ENCODE measurements at places on chromosomes 13 and 19. TPM values are rescaled to one million over a fixed set of nuclear protein-coding genes. Genes with fewer than 3 reads are reported as not detected.

Gene VMAC
- 3.2 TPM for total RNA-seq

- DNase-seq: no peak
- H3K4me3 ChIP-seq: no peak overlapping the region
These were observed 243.9 kb upstream of the SPRY2 start for GRCh38 chr13:80584785-80585184.

DNA sequence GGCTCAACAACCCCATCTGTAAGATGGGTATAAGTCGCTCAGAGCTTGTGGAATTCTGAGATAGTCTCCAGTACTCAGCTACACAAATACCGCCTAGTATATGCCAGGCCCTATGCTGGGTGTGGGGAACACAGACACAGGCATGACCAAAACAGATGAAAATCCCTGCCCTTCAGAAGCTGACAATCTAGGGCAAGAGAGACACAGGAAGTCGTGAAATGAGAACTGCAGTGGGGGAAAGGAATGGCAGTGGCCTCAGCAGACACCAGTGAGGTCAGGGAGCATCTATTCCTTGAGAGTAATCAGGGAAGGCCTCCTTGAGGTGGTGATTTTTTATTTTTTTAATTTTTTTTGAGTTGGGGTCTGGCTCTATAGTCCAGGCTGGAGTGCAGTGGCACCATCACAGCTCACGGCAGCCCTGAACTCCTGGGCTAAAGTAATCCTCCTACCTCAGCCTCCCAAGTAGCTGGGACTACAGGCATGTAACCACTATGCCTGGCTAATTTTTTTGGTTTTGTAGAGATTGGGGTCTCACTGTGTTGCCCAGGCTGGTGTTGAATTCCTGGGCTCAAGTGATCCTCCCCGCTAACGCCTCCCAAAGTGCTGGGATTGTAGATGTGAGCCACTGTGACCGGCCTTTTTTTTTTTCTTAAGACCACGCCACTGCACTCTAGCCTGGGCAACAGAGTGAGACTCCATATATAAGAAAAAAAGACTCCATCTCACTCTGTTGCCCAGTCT lies 3.2 kb downstream of the TMIGD2 start:
- H3K36me3 ChIP-seq: no peaks in the 10 kb centered on the region
- DNase-seq: no peak
- peak overlapping the region; percentile 74 for H3K27ac ChIP-seq
- peak overlapping the region; percentile 35 for H3K4me3 ChIP-seq

DNA sequence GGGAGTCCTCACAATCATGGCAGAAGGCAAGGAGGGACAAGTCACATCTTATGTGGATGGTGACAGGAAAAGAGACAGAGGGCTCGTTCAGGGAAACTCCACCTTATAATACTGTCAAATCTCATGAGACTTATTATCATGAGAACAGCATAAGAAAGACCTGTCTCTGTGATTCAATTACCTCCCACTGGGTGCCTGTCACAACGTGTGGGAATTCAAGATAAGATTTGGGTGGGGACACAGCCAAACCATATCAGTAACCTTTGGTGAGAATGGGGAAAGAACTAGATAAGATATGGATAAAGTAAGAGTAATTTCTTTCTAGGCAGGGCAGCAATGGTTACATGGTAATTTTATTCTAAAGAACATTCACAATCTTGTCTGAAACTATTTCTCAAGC lies 344.9 kb upstream of the KLF12 start:
- H3K4me1 ChIP-seq: no peaks in the 10 kb centered on the region
- no peaks in the 10 kb centered on the region for H3K36me3 ChIP-seq
- no peak overlapping the region for H3K27ac ChIP-seq
- no peak for DNase-seq
- no peaks in the 10 kb centered on the region for H3K27me3 ChIP-seq

GRCh38 chr13:37009692-37010091 lies 9.1 kb downstream of the EXOSC8 start:
- H3K36me3 ChIP-seq: peaks cover 68% of the 10 kb centered on the region
- DNase-seq: no peak
- no peak overlapping the region for H3K4me3 ChIP-seq

- peaks cover 7% of the 10 kb centered on the region for H3K27me3 ChIP-seq
- H3K27ac ChIP-seq: no peak overlapping the region
- no peaks in the 10 kb centered on the region for H3K4me1 ChIP-seq
- no peak for DNase-seq
- H3K4me3 ChIP-seq: no peak overlapping the region
These were observed 19.9 kb downstream of the DPF1 start for GRCh38 chr19:38204096-38204495.
